NCI-H1694 treated with DMSO at 0.1 percent for 48 hours (cell line): ENCODE measurements at places on chromosomes 16 and 17.
A peak's percentile ranks its signal among the peaks of the same experiment; 100 is the strongest.

- no peak for DNase-seq
Observed at GRCh38 chr16:71576971-71577370, at the start of gene TAT. TAT (minus strand) TSS chr16:71577092; CDS start chr16:71576415, 677 bp downstream.

GRCh38 chr17:79950751-79951150, 84.9 kb downstream of the TBC1D16 start:
- peak; percentile 27 for DNase-seq

GRCh38 chr17:68289936-68290267, 1.0 kb downstream of the SLC16A6 start:
- no peak for DNase-seq

DNA sequence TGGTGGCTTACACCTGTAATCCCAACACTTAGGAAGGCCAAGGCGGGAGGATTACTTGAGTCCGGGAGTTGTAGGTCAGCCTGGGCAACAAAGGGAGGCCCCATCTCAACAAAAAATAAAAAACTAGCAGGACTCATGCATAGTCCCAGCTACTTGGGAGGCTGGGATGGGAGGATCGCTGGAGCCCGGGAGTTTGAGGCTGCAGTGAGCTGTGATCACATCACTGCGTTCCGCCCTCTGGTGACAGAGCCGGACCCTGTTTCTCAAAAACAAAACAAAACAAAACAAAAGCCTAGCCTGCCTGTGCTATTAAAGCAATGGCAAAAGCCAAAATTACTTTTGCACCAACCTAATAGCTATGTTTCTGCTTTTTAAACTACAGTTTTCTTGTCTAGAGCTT, 1.5 kb downstream of the FCSK start:
- no peak for DNase-seq

- no peak for DNase-seq
Observed at GRCh38 chr17:28897769-28898526, 415 bp upstream of the FLOT2 start.

DNA sequence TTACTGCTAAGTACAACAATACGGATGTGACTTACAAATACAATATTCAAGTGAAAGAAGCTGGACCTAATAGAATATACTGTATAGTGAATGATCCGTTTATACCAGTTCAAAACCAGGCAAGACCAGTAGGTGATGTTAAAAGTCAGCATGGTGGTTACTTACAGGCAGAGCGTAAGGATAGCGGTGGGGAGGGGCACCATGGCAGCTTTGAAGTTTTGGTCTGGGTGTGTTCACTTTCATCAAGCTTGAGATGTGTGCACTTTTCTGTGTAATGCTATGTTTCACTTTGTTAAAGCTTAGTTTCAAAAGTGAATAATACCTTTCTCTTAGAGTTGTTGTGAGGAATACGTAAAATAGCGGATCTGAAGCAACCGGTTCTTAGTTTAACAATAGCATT, 16.5 kb upstream of the SLC35G3 start:
- no peak for DNase-seq

DNA sequence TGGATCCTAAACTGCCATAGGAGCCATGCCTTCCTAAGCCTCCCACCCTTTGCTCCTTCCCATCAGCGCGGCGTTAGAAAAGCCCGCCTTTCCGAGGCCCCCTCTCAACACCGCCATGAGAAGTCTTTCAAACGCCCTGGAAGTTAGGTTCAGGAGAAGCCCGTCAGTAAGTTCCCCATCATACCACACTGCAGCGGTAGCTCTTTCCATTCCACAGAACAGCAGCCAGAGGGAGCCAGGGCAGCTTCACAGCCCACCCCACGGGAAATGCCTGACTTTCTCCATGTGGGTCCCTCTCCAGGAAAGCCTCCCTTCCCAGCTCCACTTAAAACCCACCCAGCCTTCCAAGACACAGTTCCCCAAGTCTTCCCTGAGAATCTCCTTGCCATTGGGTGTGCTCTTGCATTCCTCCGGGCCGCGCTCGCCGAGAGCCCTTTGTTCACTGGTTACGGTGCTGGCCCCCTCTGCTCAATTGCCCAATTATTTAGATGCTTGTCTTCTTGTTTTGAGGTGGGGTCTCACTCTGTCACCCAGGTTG, 28.7 kb downstream of the KIAA0513 start:
- no peak for DNase-seq

DNA sequence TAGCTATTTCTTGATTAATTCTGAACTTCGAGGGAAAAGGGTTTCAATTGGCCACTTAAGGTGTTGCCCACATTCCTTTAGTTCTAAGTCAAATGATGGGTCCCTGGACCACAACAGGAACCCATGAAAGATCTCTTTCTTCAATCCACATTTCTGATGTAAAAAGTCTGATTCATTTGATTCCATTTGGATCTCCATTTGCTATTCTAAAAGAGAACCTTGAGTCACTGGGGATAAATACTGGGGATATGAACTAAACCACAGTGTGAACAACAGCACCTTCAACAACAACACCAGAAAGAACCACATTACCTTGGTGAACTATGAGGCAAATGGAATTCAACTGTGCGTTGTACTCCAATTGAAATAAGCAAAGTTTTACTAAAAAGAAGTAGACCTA, 108.9 kb upstream of the IRX5 start:
- no peak for DNase-seq

DNA sequence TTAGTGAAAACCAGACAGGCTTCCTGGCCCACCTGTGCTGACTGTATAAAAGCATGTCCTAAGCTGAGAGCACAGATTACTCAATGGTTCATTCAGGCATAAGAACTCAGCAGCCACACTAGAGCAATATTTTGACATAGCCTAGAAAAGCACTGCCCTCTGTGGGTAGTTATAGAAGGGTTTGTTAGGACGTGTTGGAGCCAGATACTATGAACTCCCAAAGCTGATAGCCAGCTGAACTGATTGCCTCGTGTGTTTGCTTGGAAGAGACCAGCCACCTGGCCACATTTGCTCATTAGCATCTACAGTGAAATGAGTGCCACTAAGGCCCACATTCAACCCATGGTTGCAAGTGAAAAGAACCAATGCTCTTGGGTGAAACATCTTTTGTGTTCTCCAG, 30.8 kb upstream of the ABCA5 start:
- DNase-seq, result peak; percentile 13

- DNase-seq, result no peak
Observed at GRCh38 chr17:19791918-19792550, 43.9 kb upstream of the ALDH3A1 start.

GRCh38 chr16:49800876-49801275, 55.0 kb downstream of the ZNF423 start:
- no peak for DNase-seq

GRCh38 chr16:21083729-21084268, 66.8 kb downstream of the DNAH3 start:
- peak; percentile 14 for DNase-seq

GRCh38 chr16:3158510-3159314, 23.9 kb downstream of the ZNF213 start:
- peak; percentile 13 for DNase-seq

DNA sequence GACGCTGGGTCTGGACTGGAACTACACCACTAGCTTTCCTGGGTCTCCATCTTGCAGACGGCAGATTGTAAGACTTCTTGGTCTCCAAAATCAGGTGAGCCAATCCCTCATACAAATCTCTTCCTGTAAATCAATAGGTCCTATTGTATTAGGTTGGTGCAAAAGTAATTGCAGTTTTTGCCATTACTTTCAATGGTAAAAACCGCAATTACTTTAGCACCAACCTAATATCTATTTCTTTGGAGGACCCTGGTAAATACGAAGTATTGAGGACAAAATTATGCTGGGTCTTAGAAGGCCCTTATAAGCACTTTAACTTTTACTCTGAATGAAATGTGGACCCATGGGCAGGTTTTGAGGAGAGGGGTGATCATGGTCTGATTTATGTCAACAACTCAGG, 330.6 kb upstream of the C16orf82 start:
- no peak for DNase-seq

- DNase-seq, result no peak
Observed at GRCh38 chr16:1043881-1044451, 28.6 kb upstream of the SSTR5 start.

GRCh38 chr16:85615014-85615851, 2.1 kb downstream of the GSE1 start:
- peak; percentile 32 for DNase-seq

DNA sequence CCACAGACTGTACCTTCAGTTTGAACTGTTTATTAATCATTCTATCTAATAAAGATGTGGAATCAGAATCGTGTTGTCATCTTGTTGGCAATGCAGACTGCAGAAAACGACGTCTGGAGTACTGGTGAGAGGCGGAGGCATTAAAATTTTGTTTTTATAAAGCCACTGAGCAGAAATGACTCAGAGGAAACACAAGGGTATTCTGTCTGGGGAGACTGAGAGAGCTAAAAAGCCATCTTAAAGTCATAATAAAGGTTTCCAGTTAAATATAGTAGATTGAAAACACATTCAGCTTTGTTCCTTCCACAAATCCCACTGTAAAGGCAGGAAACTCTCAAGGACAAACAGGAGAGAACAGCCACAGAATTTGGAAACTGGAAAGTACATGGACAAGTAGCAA, 74.2 kb downstream of the CPPED1 start:
- DNase-seq, result no peak

GRCh38 chr17:16259926-16260325, 42.9 kb downstream of the PIGL start:
- no peak for DNase-seq
